ENCODE measurements at places on chromosomes 7 and 10.

- no peak for DNase-seq
Observed at GRCh38 chr7:68180761-68181160, 1184.1 kb downstream of the TYW1 start.

DNA sequence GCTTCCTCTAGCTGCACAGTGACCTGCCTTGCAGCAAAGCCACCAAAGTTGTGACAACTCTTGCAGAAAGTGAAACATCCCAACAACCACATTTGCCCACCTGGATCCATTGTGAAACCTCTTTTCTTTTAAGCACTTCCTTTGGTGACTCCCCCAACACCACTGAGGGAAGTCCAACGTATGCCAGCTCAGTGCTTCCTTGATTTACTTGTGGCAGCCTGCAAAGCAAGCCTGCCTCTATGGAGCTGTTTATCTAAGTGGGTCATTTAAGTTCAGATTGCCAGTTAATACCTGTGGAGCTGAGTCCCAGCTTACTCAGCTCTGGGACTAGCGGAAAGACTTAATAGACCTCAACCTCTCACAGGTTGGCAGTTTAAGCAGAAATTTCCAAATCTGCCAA, 230.8 kb upstream of the GHITM start:
- DNase-seq: no peak

DNA sequence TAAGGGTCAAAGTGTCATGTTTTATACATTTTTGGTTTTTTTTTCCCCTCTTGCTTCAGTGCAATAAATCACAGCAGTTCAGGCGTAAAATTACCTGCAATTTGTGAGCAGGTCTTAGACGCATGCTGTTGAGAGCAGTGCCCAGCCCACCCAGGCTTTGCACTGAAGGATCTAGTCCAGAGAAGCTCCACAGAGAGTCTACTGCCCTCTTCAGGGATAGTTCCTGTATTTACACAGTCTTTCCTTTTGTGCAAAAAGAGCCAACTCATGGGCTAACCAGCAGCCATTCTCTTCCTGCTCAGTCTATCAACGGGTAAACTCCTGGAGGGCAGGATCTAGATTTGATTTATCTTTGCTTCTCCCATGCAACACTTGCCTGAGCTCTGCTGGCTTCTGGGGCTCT, 82.2 kb upstream of the NAMPT start:
- DNase-seq: no peak

DNA sequence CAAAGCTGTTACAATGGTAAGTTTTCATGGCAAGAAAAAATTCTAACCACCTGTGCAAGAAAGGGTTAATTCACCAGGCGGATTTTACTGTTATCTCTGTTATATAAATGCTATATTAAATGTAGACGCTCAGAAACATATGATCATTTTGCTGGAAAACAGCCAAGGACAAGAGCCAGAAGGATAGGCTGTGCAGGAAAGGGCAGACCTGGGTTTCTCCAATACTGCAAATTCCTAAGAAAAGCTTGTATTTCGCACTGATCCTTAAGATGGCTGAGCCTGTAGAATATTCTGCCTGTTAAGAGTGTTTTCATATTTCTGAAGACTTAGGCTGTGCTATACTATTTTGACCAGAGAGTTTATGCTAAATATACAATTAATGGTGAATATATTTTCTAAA, 564.1 kb upstream of the KCND2 start:
- no peak for DNase-seq

- no peak for DNase-seq
Observed at GRCh38 chr10:96619796-96620773, 33.3 kb upstream of the TM9SF3 start.

DNA sequence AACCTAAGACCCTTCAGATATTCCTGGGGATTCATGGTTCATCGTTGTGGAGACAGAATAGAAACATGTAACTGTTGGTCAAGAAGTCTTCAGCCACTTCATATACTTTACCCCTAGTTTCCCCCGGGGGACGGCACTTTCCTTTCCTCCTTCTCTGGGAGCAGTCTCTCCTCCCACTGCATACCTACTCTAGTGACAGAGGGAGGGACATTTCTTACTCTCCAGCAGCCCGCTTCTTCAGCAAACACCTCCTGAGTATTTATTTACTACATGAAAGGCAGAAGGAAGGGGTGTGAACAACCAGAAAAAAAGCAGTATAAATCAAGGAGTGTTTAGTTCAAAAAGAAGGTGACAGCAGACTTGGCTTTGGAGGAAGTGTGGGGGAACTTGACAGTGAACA, 69.0 kb downstream of the LHFPL3 start:
- no peak for DNase-seq

All from GM12892 (cell line).